ENCODE measurements at places on chromosomes 11 and 22. TPM values are rescaled to one million over a fixed set of nuclear protein-coding genes. Genes with fewer than 3 reads are reported as not detected.

DNA sequence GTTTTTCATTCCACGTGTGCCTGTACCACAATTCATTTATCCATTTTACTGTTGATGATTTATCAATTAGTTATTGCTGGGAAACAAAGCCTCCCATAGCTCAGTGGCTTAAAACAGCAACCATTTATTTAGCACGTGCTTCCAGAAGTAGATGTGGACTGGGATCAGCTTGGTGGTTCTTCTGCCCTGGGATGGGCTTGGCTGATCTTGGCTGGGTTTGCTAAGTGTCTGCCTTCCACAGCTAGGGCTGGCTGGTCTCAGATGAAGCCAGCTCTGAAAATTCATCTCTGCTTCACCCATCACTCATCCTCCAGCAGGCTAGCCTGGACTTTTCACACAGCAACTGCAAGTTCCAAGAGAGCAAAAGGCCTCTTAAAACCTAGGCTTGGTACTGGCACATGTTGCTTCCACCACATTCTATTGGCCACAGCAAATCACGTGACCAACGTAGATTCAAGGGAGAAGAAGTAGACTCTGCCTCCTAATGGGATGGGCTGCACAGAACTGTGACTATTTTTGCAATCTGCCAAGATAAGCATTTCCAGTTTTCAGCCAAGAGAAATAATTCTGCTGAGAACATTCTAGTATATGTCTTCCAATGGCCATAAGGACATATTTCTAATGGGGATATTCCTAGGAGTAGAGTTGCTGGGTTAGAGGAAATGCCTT lies 124.9 kb downstream of the MN1 start:
- DNase-seq: no peak
- no peak overlapping the region for H3K27ac ChIP-seq
- no peaks in the 10 kb centered on the region for H3K36me3 ChIP-seq
- no peak overlapping the region for H3K4me3 ChIP-seq

OR8G5 gene
- not detected for total RNA-seq

GALNT18 gene
- 67.0 TPM for total RNA-seq

DNA sequence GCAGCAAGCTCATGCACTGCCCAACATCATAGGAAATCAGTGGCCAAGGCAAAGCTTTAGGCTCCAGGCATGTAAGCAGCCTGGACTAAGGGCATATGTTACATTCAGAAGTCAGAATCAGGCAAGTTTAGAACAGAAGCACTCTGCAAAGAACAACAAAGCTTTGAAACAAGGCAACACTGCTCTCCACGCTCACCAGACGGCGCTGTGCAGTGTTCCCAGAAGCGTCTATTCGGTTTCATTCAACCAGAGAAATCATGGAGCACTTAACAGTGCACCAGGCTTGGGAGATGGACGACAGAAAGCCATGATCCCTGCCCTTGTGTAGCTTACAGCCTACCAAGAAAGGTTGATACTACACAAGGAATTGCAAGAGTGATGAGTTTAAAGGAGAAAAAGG lies 555.8 kb downstream of the BUD13 start:
- no peaks in the 10 kb centered on the region for H3K27me3 ChIP-seq
- H3K4me1 ChIP-seq: no peaks in the 10 kb centered on the region
- no peak overlapping the region for H3K4me3 ChIP-seq

DNA sequence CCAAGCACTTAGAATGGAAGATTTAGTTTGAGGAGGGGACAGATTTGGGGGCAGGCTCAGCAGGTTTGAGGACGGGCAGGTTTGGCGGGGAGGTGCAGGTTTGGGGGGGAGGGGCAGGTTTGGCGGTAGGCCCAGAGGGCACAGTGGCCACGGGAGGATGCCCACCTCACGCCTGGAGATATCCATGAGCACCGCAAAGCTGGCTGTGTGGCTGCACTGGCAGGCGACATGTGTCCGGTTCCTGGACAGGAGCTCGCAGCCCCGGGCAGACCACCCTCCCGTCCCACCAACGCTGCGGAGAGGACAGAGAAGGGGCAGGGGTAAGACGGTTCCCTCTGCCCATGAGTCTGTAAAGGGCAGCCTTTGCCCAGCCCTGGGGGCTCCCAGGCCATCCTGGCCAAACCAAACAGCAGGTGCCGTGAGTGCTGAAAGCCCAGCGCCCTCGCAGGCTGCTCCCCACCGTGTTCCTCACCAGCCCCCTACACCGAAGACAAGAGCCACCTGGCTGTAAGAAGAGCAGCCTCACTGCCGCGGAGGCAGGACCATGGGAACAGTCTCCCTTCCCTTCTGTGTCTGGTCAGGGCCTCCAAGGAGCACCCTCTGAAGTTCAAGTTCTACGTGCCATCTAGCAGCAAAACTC lies 43.0 kb downstream of the TRMU start:
- no peaks in the 10 kb centered on the region for H3K4me1 ChIP-seq

- no peaks in the 10 kb centered on the region for H3K36me3 ChIP-seq
- H3K4me3 ChIP-seq: no peak overlapping the region
- DNase-seq: no peak
- no peaks in the 10 kb centered on the region for H3K4me1 ChIP-seq
Measured at GRCh38 chr11:87722756-87723565, 452.3 kb downstream of the RAB38 start.

DNA sequence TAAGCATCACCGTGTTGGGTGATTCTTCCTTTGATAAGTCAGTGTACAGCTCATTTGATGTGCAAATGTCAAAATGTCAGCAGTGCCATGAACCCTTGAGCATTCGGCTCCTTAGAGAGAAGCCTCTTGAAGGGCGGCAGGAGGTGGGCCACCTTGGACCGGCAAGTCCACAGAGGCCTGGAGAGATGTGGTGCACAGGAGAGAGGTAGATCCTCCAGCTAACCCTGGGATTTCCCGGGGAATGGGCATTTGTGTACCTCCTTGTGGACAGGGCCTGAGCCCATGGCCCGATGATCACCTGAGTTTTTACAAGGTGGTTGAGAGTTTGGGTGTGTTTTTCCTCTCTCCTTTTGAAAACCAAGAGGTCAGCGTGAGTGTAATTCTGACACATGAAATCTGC lies 133.2 kb upstream of the RCN1 start:
- no peak for DNase-seq
- no peaks in the 10 kb centered on the region for H3K4me1 ChIP-seq
- H3K36me3 ChIP-seq: no peaks in the 10 kb centered on the region
- no peak overlapping the region for H3K4me3 ChIP-seq
- no peaks in the 10 kb centered on the region for H3K27me3 ChIP-seq

DERL3 gene
- total RNA-seq: not detected

DNA sequence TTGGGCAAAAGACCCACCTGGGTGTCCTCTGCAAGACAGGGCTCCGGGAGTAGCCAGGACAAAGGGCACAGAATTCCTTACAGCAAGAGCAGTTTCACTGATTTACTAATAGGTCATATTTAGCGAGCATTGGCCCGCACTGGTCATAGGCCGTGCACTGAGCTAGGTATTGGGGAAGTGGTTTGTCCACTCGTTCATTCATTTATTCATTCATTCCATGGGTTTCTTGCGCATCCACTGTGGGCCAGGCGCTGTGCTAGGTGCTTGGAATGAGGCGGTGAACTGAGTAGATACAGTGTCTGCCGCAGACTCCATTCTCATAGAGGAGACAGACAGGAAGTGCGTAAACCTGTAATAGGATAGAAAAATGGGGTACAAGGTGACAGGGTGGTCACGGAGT lies 13.2 kb upstream of the LINC01488 start:
- no peaks in the 10 kb centered on the region for H3K36me3 ChIP-seq
- H3K4me3 ChIP-seq: no peak overlapping the region
- H3K4me1 ChIP-seq: peaks cover 26% of the 10 kb centered on the region
- H3K27ac ChIP-seq: no peak overlapping the region
- H3K27me3 ChIP-seq: no peaks in the 10 kb centered on the region

- no peaks in the 10 kb centered on the region for H3K27me3 ChIP-seq
- peaks cover 48% of the 10 kb centered on the region for H3K36me3 ChIP-seq
- peaks cover 86% of the 10 kb centered on the region for H3K4me1 ChIP-seq
- H3K27ac ChIP-seq: peak overlapping the region; percentile 94
- H3K4me3 ChIP-seq: peak overlapping the region; percentile 11
- DNase-seq: no peak
Measured at GRCh38 chr11:57320067-57320718, 4.6 kb downstream of the TNKS1BP1 start.

CHST1 gene
- total RNA-seq: 4.0 TPM

DRICH1 gene
- total RNA-seq: 0.33 TPM

GUCY1A2 gene
- 3.5 TPM for total RNA-seq

C22orf15 gene
- not detected for total RNA-seq

DNA sequence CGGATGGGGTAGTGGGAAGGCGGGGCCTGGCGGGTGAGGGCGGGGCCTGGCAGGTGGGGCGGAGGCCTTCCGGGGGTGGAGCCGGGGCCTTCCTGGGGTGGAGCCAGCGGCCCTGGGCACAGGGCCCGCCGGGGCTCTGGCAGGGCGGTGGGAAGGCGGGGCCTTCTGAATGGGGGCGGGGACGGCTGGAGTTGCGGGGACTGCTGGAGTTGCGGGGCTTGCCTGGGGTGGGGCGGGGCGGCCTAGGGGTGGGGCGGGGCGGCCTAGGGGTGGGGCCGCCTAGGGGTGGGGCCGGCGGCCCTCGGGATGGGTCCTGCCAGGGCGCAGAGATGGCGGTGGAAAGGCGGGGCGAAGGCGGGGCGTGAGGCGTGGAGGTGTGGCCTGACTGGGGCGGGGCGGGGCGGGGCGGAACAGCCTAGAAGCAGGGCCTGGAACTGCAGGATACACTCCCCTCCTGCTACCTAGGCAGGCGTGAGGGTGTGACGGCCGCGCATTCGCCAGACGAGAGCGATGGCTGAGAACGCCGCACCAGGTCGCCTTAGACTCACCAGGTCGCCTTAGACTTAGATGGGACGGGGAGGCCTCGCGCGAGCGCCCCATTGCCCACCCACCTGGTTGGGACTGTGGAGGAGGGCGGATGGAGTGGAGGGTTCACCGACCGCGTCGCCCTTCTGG lies 19.3 kb downstream of the RRP7A start:
- H3K27ac ChIP-seq: peak overlapping the region; percentile 42
- no peaks in the 10 kb centered on the region for H3K27me3 ChIP-seq
- peaks cover 3% of the 10 kb centered on the region for H3K4me1 ChIP-seq

DNA sequence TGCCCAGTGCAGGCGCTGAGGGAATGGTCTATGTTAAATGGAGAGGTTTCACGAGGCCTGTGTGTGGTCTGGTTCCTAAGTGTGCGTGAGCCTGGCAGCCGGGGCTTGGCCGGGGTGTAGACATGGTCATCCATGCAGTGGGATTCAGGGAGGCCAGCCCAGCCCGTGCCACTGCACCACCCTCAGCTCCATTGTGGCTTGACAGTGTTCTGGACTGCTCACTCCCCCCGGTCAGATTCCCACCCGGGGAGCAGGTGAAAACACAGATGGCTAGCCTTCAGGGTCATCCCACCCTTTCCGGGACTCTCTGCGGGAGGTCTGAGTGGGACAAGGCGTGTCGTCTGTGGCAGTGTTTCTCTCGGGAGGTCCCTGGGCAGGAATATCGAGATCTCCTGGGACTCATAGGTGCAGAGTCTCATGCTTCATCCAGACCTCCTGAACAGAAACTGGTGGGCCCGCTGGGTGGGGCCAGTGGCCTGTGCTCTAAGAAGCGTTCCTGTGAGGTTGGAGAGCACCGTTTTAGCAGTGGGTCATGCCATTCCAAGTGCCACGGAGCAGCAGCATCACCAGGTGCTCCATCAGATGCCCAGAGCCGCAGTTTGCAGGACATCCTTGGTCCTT lies 52.3 kb downstream of the ST14 start:
- peaks cover 8% of the 10 kb centered on the region for H3K27me3 ChIP-seq
- no peak overlapping the region for H3K4me3 ChIP-seq
- no peak overlapping the region for H3K27ac ChIP-seq
- H3K4me1 ChIP-seq: peaks cover 6% of the 10 kb centered on the region
- peak; percentile 66 for DNase-seq

DNA sequence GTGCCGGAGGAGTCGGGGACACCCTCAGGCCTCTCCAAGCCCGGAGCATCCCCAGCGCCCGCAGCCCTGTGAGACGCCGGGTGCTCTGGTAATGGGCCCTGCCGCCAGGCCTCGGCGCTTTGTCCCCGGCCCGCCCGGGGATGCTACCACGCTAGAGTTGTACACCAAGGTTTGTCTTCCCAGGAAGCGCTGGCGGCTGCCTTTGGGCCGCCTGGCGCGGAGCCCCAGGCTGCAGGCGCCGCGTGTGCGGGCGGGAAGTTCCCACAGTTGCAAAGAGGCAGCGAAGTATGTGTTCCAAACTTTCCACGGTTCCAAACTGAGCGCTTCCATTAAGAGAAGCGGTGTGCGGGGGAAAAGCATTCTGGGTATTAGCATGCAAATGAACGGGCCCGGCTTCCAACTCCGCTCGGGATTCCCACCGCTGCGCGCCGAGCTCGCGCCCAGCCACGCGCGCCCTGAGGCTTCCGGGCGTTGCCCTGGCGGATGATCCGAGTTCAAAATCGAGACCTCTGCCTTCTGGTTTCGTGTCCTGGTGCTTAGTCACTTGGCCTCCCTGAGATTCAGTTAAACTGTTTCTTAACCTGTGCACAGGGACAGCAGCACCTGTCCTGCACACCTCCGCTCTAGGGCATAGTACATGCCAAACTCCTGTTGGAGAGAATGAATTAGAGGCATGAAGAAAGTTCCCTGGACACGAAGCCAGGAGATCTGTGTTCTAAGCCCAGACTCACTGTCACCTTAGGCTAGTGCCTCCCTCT lies 1.3 kb upstream of the PATZ1 start:
- peak overlapping the region; percentile 87 for H3K27ac ChIP-seq
- H3K4me3 ChIP-seq: peak overlapping the region; percentile 69
- no peaks in the 10 kb centered on the region for H3K36me3 ChIP-seq
- peaks cover 51% of the 10 kb centered on the region for H3K4me1 ChIP-seq

DNA sequence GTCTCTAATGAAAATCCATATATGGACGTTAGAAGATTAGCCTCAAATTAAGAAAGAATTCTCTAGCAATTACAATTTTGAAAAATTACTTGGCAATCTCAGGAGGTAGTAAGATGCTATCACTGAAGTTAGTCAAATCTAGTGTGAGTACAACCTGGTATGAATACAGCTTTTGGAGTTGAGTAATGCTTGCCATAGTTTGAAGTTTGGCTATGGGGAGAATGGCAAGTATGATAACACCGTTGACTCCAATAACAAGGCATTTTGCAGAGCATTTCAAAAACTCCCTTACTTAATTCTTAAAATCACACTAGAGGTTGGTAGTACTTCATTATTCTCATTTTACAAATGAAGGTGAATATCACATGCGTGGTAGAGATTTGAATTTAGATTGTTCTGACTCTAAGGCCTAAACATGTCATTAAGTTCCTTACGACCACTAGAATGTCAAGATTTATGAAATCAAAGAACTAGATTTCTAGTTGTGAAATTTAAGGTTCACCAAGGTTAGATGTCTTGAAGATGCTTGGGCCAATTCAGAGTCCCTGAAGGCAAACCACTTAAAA lies 355.4 kb downstream of the ETS1 start:
- no peak for DNase-seq
- H3K4me1 ChIP-seq: no peaks in the 10 kb centered on the region
- H3K27me3 ChIP-seq: no peaks in the 10 kb centered on the region
- H3K27ac ChIP-seq: no peak overlapping the region
- H3K36me3 ChIP-seq: no peaks in the 10 kb centered on the region

GRCh38 chr22:19663821-19664355 lies 50.4 kb upstream of the SEPTIN5 start:
- H3K4me3 ChIP-seq: no peak overlapping the region
- no peaks in the 10 kb centered on the region for H3K27me3 ChIP-seq
- no peaks in the 10 kb centered on the region for H3K36me3 ChIP-seq
- no peak overlapping the region for H3K27ac ChIP-seq

- no peak for DNase-seq
- H3K27ac ChIP-seq: peak overlapping the region; percentile 10
- H3K4me1 ChIP-seq: peaks cover 9% of the 10 kb centered on the region
- H3K27me3 ChIP-seq: no peaks in the 10 kb centered on the region
- H3K36me3 ChIP-seq: no peaks in the 10 kb centered on the region
- H3K4me3 ChIP-seq: no peak overlapping the region
Measured at GRCh38 chr11:77602381-77603088, 12.8 kb downstream of the AQP11 start.

Measured in esophagus muscularis mucosa (tissue), 4 donors.